Astrocyte of the cerebellum (primary cell): ENCODE measurements at places on chromosomes 7 and 10.

DNA sequence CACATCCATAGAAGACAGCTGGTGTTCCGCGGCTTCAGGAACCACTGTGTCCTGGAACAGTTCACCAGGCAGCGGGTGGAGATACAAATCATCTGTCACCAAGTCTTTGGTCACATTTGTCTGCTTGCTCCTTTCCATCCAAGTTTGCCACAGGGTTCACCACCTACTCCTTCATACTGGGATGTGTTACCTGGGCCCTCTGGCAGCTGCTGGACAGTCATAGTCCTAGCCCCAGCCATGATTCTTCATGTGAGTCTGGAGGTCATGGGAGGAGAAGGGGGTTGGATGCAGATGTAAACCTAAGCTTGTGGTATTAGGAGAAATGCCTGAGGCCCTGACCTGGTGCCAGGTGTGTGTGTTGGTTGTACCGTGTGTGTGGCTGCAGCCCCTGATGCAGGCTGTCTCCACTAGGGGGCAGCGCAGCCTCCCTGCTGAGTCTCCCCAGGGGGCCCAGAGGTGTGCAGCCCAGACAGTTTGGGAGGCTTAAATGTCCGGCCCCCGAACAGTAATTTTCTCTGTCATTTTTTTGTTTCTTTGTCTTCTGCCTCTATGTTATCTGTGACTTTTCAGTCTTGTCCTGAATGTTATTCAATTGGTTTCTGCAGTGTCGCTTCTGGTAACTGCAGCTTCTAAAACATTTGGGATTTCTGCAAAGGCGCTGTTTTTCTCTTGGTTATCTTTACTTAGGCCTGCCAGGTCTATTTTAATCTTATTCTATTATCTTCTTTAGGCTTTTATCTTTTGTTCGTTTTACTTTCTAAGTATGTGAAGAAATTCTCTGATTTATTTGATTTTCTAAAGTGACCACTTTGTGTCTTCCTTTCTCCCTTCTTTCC, 14.8 kb downstream of the NPS start:
- DNase-seq = no peak

DNA sequence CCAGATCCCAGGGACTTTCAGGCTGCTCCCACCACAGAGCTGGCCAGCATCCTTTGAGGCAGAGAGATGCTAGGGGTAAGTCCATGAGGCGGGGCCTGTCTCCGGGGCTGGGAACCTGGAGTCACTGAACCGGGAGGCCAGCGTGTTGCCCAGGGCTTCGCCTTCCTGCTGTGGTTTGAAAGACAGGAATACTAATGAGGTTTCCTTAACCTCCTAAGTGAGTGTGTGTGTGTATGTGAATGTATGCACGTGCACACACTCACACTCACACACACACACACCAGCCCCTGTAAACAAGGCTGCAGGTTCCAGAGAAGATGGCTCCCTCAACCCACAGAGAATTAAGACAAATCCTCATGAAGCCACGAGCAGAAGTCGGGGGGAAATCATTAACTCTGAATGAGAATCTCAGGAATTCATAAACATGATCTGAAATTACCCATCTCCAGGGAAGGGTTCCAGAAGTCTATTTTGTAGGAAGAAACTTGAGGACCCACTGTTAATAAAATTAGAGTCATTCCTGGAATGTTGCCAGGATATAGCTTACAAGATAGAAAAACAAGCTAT, 20.3 kb upstream of the PFKP start:
- DNase-seq = no peak

DNA sequence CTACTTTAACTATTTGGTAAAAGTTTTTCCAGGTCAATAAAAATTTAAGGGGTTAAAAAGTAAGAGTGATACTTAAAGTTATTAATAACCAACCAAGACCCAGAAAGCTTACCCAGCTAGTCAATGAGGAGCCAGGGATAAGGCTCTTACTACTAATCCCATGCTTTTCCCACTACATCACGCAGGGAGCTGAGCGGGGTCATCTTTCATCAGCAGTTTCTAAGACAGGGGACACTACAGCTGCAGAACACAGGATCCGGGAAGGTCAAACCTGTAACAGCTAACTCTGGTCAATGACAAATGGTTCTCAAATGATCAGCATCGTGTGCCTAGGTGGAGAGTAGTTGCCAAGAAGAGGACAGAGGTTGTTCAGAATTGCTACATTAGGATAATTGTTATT, 65.1 kb downstream of the RSU1 start:
- DNase-seq = no peak

GRCh38 chr7:47493976-47494911, 87.7 kb downstream of the TNS3 start:
- no peak for DNase-seq

DNA sequence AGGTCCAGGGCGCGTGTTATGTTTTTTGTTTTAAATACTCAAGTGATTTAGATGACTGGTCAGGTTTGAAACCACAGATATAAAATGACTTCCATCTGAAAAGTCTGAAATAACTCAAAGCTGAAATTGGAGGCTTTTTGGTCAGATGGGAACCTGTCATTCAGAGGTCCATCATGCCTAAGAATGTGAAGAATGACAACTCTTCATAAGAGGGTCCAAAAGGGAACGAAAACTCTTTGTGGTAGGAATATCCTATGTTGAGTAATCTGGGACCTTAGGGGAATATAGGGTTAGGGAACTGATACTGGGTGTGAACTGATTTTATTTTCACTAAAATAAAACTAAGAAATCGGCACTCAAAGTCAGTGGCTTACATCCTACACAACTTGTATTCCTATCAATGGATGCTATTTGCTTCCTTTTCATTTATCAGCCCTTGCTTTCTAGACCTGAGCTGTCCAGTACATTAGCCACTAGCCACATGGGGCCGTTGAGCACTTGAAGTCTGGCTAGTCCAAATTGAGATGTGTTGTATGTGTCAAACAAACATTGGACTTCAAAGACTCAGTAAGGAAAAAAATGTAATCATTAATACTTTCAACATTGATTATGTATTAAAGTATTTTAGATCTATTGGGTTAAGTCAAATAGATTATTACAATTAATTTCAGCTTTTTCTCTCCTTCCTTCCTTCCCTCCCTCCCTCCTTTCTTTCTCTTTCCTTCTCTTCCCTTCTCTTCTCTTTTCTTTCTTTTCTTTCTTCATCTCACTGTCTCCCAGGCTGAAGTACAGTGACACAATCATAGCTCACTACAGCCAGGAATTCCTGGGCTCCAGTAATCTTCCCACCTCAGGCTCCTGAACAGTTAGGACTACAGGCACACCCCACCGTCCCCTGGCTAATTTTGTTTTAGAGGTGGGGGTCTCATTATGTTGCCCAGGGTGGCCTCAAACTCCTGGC, 56.5 kb upstream of the KDM7A start:
- no peak for DNase-seq

- DNase-seq = peak; percentile 24
These were observed 37.8 kb upstream of the CACUL1 start for GRCh38 chr10:118792526-118792925.

GRCh38 chr10:22344781-22345300, 455 bp upstream of the SPAG6 start:
- DNase-seq = no peak

GRCh38 chr7:150923196-150923595, 54.9 kb downstream of the KCNH2 start:
- DNase-seq = no peak

DNA sequence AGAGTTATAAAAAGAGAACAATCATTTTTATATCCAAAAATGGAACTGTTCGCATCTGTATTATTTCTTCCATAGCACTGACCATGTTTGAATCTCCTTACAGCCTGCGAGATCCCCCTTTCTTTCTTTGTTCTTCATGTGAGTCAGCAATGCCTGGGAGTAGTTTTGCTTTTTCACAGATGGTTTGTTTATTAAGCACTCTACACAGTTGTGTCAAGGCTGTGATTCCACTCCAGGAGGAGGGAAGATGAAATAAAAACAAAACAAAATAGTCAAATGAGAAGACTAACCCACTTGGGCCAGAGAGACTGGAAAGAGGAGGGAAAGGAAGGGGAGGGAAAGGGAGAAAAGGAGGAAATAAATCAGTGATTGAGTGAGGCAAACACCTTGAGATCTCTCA, 7.8 kb downstream of the LIPF start:
- peak; percentile 13 for DNase-seq

DNA sequence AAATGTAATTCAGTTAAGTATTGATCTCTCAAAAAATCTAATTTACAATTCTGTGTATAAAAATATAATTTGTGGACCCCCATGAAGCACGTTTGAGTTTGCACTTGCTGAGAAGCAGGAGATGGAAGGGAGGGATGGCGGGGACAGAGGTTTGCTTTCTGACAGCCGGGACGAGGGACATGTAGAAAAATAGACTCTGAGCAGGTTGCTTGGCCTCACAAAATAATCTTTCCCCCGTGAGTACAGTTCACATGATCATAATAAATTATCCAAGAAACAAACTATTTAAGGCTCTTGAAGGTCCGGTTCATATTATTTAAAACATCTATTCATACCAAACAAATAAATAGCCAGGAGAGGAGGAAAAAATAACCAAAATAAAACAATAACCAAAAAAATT, 10.0 kb downstream of the SHH start:
- DNase-seq = no peak

DNA sequence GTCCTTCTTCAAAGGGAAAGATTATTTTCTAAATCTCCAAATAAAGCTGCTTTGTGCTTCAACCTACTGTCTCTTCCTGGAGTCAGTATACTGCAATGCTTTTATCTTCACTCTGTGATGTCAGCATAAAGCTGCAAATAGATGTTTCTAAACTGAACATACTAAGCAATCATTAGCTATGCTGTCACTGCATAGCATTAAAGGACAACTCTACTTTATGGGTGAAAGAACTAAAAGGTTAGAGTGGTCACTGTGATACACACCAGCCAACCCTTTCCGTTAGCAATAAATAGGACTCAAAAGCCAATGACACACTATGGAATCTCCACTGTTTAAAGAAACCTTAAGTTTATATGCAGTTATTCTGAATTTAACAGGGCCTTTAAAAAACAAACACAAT, 1.8 kb downstream of the CCDC186 start:
- DNase-seq = no peak

- DNase-seq = no peak
These were observed 125.9 kb upstream of the SHH start for GRCh38 chr7:155938129-155938528.

GRCh38 chr10:104387130-104387888, 33.7 kb downstream of the CFAP58 start:
- no peak for DNase-seq

- no peak for DNase-seq
These were observed 26.5 kb downstream of the MPP7 start for GRCh38 chr10:28276384-28276783.

DNA sequence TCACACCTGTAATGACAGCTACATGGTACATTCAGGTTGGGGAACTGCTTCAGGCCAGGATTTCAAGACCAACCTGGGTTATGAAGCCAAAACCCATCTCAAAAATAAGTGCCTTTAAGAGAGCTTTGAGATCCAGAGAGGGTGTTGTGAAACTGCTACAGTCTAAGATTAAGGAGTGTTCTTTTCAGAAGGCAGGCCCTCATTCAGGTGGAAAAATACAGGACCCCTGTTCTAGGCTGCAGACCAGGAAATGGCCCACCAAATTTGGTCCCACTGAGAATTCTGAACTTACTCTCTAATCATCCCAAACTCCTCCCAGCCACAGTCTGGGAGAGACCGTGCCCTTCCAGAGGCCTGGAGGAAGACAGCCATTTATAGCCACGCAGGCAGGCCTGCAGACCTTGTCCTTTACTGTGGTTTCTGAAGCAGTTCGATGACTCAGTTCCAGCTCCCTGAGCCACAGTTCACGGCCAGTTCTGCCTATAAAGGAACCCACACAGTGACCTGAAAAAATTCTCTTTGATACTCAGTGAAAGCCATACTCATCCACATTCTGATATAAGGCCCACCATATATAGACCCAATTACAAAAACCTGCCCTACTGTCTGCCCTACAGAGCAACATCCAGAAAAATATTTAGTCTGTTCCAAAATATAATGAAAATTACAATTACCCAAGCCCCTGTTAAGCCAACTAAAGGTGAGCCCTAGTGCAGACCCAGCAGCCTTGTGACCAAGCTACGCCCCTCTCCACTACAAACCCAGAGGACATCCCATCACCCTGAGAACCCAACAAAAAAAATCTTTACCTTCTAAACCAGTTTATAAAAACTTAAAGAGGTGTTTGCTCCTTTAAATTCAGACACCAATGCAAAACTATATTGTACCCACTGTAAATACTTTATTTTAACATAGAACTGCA, 21.2 kb downstream of the ZNF680 start:
- DNase-seq = peak; percentile 37

GRCh38 chr7:129401967-129402860, 32.0 kb upstream of the STRIP2 start:
- no peak for DNase-seq

DNA sequence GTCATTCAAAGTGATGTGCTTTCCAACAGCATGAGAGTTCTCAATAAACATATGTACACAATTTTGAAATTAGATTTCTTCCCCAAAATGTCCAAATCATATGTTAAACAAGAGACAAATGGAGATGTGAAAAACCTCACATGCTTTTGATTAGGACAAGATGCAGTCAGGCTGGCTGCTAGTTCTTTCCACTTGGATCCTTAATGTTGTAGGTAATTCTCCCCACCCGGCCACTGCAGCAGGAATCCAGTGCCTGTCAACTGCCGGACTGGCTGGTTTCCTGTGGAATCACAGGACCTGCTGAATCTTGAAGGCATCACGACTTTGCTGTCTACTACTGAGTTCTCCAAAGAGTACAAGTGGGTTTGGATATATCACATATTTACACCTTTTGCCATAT, 138.6 kb upstream of the AKR1E2 start:
- no peak for DNase-seq

DNA sequence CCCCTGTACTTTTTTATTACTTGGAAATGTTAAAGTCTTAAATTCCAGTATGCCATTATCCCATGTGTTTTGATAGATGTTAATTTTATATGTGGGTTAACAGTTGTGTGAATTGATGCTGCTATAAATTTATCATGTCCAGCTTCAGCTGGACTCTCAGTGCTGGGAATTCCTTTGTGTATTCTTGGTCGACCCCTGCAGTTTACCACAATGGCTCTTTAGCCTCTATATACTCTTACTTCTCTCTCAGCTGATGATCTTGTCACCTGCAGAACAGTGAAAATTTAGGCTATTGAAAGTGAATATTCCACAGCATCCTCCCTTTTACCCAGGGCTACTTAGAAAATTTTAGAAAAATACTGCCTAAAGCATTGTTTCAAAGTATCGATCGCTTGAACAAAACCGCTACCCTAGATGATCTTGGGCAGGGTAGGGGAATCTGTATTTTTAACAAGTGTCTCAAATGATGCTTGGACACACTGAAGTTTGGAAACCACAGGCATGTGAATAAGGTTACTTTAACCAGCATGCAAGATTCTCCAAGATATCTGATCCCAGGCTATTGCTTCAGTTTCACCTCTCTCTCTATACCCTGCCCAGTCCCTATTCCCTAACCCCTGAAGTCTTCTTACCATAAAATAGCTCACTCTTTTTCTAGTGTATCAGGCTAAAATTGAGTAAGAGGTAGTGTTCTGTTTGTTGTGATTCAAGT, 25.4 kb downstream of the LCOR start:
- DNase-seq = peak; percentile 33

DNA sequence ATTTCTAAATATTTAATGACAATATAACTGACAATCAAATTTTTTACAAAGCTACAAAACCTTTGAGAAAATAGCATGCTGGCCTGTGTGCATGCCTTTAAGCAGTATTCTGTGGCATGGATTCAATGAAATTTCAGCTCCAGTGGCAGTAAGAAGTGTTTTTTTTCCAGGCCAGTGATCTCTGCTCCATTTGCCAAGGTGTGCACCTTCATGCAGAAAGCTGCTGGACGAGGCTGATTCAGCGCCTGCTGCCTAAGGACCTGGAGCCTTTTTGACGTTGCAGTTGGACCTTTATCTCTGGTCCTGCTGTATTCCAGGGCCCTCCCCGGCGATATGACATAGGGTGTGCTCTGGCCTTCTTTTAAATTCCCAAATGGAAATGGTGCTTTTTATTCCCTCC, 26.6 kb downstream of the VWC2 start:
- no peak for DNase-seq
